ENCODE measurements at places on chromosomes 11 and 22. TPM values are rescaled to one million over a fixed set of nuclear protein-coding genes. Genes with fewer than 3 reads are reported as not detected.

DNA sequence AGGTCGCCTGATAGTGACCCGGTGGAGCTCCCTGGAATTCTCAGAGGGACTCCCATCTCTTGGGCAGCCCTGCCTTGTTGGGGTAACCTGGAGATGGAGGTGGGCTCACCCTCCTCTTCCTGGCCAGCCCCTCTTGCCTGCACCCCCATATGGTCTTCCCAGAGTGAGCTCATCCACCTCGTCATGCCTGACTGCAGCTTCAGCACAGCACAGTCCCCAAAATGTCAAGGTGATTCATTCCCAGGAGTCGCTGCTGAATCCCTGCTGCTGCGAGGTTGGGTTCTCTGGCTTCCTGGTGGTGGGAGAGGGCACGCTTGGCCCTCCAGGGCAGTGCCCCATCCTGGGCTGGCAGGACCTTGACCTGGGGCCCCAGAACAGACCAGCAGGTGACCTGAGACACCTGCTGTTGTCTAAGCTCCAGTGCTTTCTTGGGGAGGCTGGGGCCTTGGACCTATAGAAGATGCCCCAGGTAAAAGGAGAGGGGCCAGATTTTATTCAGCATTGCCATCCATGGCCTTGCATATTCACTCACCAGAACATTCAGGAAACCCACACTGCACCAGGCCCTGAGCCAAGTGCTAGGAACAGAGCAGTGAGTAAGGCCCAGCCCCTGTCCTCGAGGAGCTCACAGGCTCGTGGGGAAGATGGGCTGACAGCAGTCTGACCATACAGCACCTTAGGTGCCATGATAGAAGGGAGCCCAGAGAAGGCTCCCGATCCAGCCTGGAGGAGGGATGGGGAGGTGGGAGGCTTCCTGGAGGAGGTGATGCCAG is 72.9 kb downstream of the CACNA1I start:
- no peak for DNase-seq

DNA sequence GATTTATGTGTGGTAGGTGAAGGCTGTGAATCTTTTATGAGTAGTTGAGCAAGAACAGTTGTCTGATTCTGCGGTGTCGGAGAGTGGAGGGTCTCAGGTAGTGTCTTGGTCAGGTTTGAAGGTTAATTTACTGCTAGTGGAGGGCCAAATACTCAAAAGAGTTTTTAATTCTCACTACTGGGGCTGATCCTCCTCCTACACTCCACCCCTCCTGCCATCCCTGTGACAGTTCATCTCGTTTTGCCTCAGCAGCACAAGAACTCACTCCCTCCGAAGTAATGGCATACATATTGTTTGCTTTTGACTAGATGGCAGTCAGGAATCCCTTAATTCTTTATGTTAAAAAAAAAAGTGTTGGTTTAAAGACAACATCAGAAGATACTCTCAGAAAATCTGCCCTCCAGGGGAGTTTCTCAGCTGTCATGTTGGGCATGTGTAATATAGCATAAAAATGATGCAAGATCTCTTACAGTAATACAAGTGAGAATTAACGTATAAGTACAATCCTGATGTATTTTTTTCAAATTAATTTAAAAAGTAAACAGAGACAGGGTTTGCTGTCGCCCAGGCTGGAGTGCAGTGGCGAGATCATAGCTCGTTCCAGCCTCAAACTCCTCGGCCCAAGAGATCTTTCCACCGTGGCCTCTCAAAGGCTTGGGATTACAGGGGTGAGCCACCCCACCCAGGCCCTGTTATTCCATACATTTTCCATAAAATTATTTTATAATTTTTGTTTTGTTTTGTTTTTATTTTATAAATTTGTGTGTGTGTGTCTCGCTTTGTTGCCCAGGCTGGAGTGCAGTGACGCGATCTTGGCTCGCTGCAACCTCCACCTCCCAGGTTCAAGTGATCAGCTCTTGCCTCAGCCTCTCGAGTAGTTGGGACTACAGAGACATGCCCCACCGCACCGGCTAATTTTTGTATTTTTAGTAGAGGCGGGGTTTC is 1.3 kb downstream of the FAR1 start:
- peak; percentile 23 for DNase-seq

GRCh38 chr11:128553662-128554362 is 33.5 kb downstream of the ETS1 start:
- DNase-seq, result no peak

DNA sequence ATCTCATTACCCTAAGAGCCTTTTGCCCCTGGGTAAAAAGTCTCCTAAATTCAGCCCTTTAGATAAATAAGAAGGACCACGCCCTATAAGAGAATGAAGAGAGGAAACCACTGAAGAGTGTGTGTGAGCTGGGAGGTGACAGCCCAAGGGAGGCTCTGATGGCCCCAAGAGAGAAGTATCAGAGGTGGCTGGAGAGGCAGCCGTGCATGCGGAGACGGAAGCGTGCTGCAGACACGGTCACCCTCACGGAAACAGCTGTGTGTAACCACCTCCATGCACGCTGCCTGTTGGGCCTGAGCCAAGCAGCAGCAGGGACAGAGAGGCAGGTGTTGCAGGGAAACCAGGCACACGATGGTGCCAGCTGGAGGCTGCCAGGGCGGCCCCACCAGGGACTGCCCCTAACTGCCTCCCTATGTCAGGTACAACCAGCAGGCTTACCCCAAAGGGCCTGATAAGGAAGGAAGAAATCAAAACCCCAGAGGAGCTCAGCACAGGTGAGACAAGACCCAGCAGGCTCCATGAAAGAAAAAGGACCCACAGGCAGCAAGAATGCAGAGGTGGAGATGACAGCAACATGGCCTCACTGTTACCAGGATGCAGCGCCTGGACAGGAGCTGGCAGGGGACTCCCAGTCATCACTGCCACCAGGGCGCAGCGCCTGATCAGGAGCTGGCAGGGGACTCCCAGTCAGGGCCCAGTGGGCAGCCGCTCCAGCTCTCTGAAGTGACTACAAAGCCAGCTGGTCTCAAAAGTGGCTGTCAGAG is 7.8 kb downstream of the LARGE2 start:
- peak; percentile 64 for DNase-seq

GRCh38 chr11:117827521-117828511 is 3.3 kb upstream of the FXYD2 start:
- DNase-seq, result peak; percentile 58

- DNase-seq, result no peak
Measured at GRCh38 chr11:79330651-79331050, 110.2 kb downstream of the TENM4 start.

- no peak for DNase-seq
Measured at GRCh38 chr22:44031158-44031952, 7.3 kb downstream of the PARVB start.

DNA sequence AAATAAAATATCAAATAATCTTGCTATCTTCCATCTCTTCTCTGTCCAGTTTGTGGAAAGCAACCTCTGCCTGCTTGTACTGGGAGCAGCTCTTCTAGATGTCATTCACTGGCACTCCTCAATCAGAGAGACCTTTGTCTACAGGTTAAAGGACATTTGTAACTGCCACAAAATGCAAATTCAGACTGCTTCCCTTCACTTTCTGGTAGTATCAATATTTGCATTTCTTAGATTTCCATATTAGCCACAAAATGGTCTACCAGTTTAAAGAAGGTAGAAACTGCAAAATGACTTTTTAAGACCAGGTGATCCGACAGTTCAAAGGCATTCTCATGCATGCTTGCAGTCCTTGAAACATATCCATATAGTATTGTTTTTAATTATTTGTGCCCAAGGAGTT is 51.7 kb upstream of the RCN1 start:
- DNase-seq, result no peak

DNA sequence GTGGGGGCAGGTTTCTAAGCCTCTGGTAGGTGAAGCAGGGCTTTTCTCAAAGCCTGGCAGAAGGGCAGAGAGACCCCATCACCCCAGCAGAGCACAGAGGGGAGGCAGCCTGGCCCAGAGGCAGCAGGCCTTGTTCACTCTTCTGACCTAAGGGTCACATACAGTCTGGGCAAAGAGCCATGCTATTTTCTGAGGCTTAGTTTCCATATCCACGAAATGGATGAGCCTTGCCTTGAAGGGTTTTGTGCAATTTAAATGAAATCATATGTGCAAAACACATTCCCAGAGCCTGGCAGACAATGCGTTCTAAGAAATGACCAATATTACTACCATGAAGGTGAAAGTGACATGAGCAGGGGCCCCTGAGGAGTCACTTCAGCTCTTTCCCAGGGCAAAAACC is 44.5 kb downstream of the HIRA start:
- no peak for DNase-seq

GRCh38 chr11:103826856-103827255 is 209.6 kb upstream of the DDI1 start:
- no peak for DNase-seq

DNA sequence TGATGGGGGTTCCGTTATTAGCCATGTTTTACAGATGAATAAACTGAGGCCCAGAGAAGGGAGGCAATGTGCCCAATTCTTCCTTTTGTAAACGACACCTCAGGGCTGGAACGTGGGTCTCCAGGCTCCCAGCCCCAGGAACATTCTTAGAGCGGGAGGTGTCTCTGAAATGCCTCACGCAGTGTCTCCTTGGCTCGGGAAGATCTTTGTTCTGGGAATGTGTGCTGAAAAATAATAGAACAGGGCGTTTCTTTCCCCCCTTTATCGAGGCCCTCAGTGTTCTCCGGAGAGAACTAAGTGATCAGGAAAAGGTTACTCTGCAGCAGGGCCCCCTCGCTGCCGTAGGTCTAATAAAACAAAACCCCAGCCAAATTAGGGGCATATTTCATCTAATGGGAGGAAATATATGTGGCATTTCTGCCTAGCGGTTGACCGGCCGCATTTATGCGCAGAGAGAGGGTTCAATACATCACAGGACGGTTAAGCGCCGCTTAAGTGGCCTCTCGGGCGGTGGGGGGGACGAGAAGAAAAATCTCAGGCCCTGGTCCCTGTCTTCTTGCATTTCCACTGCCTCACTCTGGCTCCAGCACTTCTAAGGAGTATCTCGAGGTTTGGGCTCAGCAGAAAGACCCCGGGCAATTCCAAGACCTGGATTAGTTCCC is 564.3 kb downstream of the MN1 start:
- DNase-seq, result no peak

- no peak for DNase-seq
Measured at GRCh38 chr11:72975778-72976521, 161.7 kb downstream of the ATG16L2 start.

GRCh38 chr22:46637711-46638600 is 17.8 kb downstream of the GRAMD4 start:
- DNase-seq, result no peak

GRCh38 chr11:110196884-110197420 is 99.5 kb downstream of the RDX start:
- DNase-seq, result no peak

DNA sequence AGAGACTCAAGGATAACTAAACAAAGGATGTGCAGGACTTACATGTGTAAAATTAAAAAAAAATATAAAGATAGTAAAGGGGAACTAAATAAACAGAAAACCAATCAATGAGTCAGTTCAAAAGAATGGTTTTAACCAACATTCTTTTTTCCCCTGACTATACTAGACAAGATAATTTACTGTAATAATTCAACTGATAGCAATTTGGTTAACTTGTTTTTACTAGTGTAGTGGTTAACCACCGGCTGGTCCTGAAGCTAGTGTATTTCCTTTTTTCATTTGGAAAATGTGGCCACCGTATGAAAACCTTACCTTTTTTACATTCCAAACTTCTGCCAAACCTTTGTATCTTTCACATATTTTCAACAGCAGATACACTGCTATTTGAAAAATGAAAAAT is 123.1 kb downstream of the ARHGAP42 start:
- DNase-seq, result no peak

DNA sequence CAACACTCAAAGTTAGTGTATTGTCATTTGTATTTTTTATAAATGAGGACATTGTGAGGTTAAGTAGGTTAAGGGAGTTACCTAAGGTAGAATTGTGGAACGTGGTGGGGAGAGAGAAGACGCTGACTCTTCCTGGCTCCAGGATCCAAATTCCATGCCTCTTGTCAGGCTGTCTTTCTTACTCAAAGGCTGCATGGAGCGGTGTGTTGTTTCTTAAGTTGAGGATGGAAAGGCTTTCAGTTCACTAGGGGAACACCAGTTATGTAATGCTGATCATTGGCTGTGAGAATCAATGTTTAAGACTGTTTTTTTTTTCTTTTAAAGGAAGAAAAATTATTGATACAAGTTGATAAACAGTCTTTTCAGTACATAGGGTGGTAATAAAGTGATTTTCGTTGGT is 2.9 kb downstream of the UBE2L3 start:
- DNase-seq, result no peak

DNA sequence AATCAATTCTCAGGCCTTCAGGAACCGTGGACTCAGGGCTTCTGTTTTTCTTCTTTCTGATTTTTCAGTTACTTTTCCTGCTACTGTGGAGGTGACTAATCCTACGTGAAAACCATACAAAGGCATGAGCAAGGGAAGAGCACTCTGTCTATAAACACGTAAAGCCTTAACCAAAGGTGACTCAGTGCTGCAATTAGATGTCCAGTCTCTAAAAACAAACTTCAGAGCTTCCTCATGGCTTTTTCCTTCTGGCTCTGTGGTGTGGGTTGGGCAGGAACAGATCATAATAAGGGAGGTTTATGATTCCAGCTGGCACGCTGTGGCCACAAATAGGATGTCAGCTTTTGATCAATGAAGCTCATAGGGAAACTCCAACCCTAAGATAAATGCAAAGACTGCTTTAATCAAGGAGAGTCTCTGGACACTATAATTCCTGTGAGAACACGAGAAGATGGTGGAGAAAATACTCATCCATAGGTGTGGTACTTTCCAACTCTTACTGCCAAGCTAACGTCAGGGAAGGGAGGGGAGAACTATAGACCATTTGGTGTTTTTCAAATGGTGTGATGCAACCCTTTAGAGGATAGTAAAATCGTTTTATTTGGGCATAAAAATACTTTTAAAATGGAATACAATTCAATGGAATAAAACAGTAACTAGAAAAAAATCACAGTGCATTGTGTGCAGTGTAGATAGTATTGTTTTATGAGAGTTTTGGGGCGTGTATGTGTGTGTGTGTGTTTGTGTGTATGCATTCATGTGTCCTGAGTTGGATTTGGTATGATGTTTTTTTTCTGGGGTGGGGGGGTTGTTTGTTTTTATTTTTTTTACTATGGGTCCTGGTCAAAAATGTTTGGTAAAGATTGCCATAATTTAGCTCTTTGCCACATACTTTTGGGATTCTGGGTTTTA is at the start of gene NXPE2:
Gene NXPE2 (plus strand): TSS at position 403 of the 912 bp plus-strand sequence. CDS start 49 bp downstream, at position 452.
- DNase-seq, result no peak

DNA sequence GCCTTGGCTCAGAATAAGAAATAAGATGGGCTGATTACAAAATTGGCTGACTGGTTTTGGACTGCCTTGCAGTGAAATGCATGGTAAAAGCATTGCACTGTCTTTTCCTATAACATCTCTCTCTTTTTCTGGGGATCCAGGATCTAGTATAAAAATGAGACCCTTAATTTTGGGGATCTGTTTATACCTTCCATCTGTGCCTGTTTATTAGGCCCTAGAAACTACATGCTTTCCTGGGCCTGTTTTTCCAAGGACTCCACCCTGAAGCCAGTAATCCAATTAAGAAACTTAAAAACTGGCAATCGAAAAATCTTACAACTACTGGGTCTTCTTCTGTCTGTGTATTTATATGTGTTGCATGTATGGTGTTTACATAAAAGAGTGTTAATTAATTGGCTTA is 14.5 kb downstream of the HORMAD2 start:
- DNase-seq, result no peak

Gene OR8G1
- not detected for total RNA-seq

Gene C11orf87
- not detected for total RNA-seq

Gene POTEH
- not detected for total RNA-seq

Gene VEGFB
- total RNA-seq, result 87.8 TPM

Gene VWA5A
- 3.3 TPM for total RNA-seq

Gene CECR2
- total RNA-seq, result not detected

Gene OR52K2
- not detected for total RNA-seq

Gene MISFA
- total RNA-seq, result not detected

Gene TRIM6
- 0.58 TPM for total RNA-seq

Gene GRAP2
- total RNA-seq, result 239 TPM

All from activated CD8-positive, alpha-beta T cell treated with anti-CD3 and anti-CD28 coated beads, Interleukin-2, amount 10 ng/mL, durations not matched to agents 7 days and 5 days (primary cell).